Neural crest cell (in vitro differentiated cells): ENCODE measurements at places on chromosomes 6 and 20. TPM values are rescaled to one million over a fixed set of nuclear protein-coding genes. Genes with fewer than 3 reads are reported as not detected.

GRCh38 chr6:56247654-56248122, 308 bp upstream of the COL21A1 start:
- peaks cover 13% of the 10 kb centered on the region for H3K4me1 ChIP-seq
- DNase-seq = no peak
- peak overlapping the region; percentile 84 for H3K4me3 ChIP-seq
- peaks cover 57% of the 10 kb centered on the region for H3K27me3 ChIP-seq
- no peak overlapping the region for H3K27ac ChIP-seq

- peaks cover 4% of the 10 kb centered on the region for H3K4me1 ChIP-seq
- H3K4me3 ChIP-seq = peak overlapping the region; percentile 4
- no peaks in the 10 kb centered on the region for H3K36me3 ChIP-seq
- no peak overlapping the region for H3K27ac ChIP-seq
- H3K27me3 ChIP-seq = peaks cover 86% of the 10 kb centered on the region
These were observed 2.8 kb downstream of the CDH22 start for GRCh38 chr20:46305331-46305972.

DNA sequence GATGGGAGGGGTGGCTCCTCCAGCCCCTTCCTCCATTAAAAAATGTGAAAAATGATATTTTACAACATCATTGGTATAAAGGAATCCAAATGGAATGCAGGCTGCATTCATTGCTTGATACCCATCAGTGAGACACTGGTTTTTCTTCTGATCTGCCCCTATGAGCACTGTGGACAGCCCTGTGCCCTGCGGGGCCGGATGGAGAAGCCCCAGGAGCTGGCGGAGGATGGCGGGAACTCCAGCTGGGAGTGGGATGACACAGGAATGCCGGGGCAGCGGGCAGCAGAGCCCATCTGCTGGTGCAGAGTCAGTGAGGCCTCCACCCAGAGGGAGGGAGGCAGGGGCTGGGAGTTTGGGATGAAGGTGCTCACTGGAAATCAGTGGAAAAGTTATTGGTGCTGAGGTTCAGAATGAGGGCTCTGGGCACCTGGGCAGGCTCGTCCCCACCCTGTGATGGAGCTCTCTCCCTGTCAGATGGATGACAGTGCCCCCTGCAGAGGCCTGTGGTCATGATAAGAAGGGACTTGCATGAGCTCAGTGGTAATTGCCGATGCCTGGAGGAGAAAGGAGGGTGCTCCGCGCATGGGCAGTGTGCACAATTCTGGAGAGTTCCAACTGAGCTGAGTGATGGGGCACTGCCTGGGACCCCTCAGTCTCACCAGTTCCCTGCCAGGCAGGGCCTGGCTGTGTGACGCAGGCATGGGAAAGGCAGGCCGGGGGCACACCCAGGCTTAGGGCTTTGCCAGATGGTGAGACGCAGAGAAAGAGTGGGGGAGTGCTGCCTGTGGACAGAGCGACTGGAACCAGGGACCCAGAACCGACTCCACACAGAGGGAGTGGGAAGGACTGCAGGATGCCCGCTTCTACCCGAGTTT, 23.2 kb downstream of the CTCFL start:
- no peak overlapping the region for H3K4me3 ChIP-seq
- H3K4me1 ChIP-seq = peaks cover 33% of the 10 kb centered on the region
- peaks cover 26% of the 10 kb centered on the region for H3K27me3 ChIP-seq
- H3K36me3 ChIP-seq = no peaks in the 10 kb centered on the region

GRCh38 chr6:39561536-39562266, 163.5 kb downstream of the KIF6 start:
- DNase-seq = no peak
- no peaks in the 10 kb centered on the region for H3K27me3 ChIP-seq
- peaks cover 10% of the 10 kb centered on the region for H3K4me1 ChIP-seq
- no peak overlapping the region for H3K27ac ChIP-seq
- H3K36me3 ChIP-seq = no peaks in the 10 kb centered on the region
- no peak overlapping the region for H3K4me3 ChIP-seq

GRCh38 chr20:61759286-61760065, 306.2 kb downstream of the TAF4 start:
- no peak overlapping the region for H3K4me3 ChIP-seq
- H3K36me3 ChIP-seq = no peaks in the 10 kb centered on the region
- no peak overlapping the region for H3K27ac ChIP-seq
- no peak for DNase-seq
- peaks cover 8% of the 10 kb centered on the region for H3K4me1 ChIP-seq
- H3K27me3 ChIP-seq = no peaks in the 10 kb centered on the region

The MAFB gene
- 1.6 and 1.9 TPM in 2 replicates for total RNA-seq

The MTCH1 gene
- total RNA-seq = 182 and 193 TPM in 2 replicates
